SJSA1 (cell line): ENCODE measurements at places on chromosomes 2 and 18.

GRCh38 chr2:193348055-193348454 lies 1153.3 kb upstream of the TMEFF2 start:
- no peak for DNase-seq

- DNase-seq, result no peak
Observed at GRCh38 chr2:9991829-9992273, 40.4 kb downstream of the GRHL1 start.

- no peak for DNase-seq
Observed at GRCh38 chr18:58394046-58394445, 234.8 kb downstream of the ALPK2 start.

GRCh38 chr2:126798276-126799140 lies 100.2 kb upstream of the TEX51 start:
- DNase-seq, result no peak

DNA sequence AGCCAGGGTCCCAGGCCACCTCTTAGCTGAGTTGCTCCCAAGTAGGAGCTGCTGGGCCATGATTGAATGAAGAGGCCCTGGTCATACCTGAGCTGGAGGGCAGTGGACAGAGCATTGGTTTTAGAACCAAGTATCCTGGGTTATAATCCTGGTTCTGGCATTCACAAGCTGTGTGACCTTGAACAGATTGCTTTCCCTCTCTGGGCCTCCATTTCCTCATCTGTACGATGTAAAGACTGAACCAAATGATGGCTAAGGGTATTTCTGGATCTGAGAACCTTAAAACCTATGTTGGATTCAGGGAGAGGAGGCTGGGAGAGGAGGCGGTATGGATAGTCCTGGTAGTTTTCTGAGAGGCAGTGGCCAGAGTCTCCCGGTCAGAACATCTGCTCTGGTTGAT lies 31.0 kb downstream of the KCNK3 start:
- no peak for DNase-seq

GRCh38 chr2:157480182-157480961 lies 36.5 kb upstream of the CYTIP start:
- DNase-seq, result no peak

- DNase-seq, result no peak
Observed at GRCh38 chr2:16278421-16279200, 338.3 kb downstream of the MYCN start.

GRCh38 chr2:159710601-159711180 lies 1.6 kb upstream of the MARCHF7 start:
- DNase-seq, result peak; percentile 32

DNA sequence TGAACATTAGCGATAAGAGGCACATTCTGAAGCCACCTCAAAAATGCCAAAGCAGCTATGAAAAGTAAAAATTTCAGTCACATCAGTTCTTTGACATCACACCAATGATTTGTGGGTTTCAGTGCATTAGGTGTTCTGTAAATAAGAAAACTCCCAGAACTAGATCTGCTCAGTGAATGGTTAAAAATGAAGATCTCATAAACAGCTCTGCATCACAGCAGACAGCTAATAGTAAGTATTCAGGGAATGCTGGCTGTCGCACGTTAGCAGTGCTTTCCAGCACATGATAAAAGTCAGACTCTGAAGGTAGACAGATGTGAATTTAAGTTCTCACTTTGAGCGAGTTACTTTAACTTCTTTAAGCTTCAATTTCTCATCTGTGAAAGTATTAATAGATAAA lies 154.9 kb downstream of the SATB2 start:
- DNase-seq, result peak; percentile 82

- DNase-seq, result no peak
Observed at GRCh38 chr18:79461627-79462026, 65.9 kb downstream of the NFATC1 start.

- DNase-seq, result no peak
Observed at GRCh38 chr2:198756166-198756565, 701.6 kb downstream of the SATB2 start.

GRCh38 chr18:14949800-14950664 lies 202.1 kb downstream of the ANKRD30B start:
- no peak for DNase-seq

- DNase-seq, result peak; percentile 51
Observed at GRCh38 chr2:84972207-84972783, 1.3 kb downstream of the KCMF1 start.

- DNase-seq, result no peak
Observed at GRCh38 chr2:239736358-239737143, 288.6 kb downstream of the NDUFA10 start.

GRCh38 chr2:172680436-172681068 lies 55.1 kb upstream of the RAPGEF4 start:
- DNase-seq, result no peak
